GM12864 (cell line): ENCODE measurements at places on chromosomes 5 and 9.

- DNase-seq = no peak
These were observed 13.4 kb downstream of the WNT8A start for GRCh38 chr5:138096997-138097828.

DNA sequence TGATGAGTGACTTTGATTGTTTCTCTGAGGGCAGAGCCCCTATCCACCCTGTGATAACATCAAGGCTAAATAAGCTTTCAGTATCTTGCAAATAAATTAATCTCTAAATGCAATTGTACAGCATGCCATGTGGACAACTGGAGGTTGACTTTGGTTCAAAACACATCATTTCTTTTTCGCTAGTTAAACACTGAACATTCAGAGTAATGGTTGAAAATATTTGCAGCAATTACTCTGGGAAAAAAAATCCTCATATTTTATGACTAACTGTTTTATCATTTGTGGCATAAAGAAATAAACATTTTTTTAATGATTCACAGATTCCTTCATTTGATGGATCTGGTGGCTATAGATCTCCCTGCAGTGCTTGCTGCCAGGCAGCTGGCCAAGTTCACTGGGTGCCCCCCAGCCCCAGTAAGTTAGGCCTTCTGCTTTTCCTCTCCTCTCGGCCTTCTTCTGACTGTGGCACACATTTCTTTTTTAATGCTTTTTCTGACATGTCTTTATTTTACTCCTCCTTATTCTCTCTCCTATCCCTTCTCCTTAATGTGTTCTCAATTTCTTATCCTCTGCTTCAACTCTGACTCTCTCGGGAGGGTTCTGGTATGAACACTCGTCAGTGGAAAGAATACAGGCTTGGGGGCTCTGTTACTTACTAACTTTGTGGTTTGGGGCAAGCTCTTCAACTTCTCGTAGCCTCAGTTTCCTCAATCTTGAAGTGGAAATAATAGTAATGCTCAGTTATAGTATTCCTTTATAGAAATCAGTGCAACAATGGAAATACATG lies 69.6 kb downstream of the ADAMTSL1 start:
- no peak for DNase-seq

GRCh38 chr5:140338908-140339307 lies 7.5 kb downstream of the HBEGF start:
- DNase-seq = no peak

- DNase-seq = no peak
These were observed 925 bp downstream of the ABHD17B start for GRCh38 chr9:71909887-71910649.

DNA sequence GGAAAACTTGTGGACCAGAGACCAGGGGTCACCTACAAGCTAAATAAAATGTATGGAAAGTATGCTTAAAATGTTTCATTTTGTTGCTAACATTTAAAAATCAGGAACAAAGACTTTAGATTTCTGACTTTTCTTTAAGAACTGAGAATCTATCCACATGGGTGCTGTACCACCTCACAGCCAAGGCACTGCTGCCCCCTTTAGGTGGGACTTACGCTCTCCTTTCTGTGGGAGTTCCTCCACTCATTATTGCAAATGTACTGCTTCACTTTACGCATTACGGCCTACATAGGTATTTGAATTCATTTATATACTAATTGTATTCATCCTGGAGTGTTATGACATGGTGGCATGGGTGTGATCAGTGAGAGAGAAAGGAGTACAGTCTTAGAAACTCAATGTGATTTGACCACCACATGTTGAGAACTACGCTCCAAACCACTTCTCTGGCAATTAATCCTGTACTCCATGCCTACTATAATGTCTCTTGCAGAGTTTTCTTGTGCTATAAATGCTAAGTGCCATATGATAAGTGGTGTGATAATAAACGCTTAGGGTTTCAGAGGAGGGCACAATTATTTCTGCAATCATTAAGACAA lies 24.7 kb upstream of the CETN3 start:
- no peak for DNase-seq

DNA sequence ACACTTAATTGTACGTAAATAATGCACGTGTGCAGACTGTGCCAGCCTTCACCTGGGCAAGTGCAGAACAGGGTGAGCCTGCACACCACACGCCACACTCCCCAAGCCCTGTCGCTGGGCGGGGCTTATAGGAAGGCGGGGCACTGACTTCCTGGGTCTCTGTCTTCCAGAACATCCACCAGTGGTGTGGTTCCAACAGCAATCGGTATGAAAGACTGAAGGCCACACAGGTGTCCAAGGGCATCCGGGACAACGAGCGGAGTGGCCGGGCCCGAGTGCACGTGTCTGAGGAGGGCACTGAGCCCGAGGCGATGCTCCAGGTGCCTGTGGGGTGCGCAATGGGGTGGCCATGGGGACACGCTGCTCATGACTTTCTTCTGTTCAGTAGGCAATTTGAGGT lies 44.2 kb downstream of the GSN start:
- DNase-seq = no peak

GRCh38 chr5:149371296-149371962 lies 7.7 kb downstream of the IL17B start:
- DNase-seq = no peak

- DNase-seq = no peak
These were observed 13.0 kb upstream of the PLIN2 start for GRCh38 chr9:19140259-19140658.

DNA sequence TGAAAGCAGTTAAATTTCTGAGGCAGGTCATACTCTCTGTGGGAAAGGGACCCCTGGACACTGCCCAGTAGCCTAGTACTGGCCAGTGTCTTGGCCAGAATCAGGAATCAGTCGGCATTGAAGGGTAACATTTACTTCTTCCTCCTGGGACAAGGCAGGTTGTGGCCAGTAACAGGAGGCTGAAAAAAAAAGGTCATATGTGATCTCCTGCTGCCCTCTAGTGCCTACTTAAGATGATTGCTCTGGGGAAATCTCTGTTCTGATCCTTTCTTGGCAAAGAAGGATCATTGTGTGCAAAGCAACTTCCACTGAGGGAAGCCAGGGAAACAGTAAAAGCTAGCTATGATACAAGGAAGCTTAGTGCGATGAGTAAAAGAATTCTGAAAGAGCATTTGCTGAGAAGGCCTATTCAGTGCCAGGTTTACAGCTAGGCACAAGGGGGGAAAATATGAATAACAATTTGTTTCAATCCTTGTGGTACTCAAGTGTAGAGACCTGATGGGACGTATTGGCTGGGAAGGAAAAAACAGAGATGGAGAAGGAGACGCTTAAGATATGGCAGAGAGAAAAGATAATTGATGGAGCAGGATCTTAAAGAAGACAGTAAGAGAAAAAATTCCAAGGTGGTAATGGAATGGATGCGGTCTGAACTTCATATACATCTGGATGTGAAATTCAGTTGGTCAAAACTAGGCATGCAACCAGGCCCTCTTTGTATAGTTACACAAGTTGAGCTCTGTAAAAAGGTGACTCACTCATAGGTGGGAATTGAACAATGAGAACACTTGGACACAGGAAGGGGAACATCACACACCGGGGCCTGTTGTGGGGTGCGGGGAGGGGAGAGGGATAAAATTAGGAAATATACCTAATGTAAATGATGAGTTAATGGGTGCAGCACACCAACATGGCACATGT lies 25.8 kb upstream of the TRIM32 start:
- no peak for DNase-seq

GRCh38 chr9:130539420-130540223 lies 39.8 kb upstream of the FUBP3 start:
- no peak for DNase-seq

DNA sequence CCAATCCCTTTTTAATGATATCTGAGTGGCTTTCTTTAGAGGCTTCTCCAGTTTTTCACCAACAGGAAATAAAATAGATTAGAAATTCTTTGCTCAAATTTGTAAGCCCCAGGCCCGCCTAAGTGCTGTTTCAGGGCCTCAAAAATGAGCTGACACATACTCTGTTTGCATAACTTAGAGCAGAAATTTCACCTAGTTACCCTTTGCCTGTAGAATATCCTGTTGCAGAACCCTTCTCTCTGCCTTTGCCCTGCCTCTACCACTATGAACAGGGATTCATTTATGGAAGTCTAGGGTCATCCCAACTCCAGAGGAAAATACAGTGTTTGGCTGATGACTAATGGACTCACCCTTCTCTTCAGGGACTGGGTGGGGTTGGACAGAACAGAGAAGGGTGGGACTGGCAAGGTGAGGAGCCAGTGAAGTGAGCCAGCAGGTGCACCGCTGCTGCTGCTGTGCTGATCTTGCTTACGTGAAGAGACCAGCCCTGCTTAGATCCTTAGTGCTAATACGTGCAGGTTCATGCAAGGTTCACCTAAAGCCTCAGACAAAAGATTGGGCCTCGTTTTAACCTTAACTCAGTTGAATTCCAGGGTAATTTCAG lies 22.8 kb downstream of the OSTF1 start:
- DNase-seq = no peak

DNA sequence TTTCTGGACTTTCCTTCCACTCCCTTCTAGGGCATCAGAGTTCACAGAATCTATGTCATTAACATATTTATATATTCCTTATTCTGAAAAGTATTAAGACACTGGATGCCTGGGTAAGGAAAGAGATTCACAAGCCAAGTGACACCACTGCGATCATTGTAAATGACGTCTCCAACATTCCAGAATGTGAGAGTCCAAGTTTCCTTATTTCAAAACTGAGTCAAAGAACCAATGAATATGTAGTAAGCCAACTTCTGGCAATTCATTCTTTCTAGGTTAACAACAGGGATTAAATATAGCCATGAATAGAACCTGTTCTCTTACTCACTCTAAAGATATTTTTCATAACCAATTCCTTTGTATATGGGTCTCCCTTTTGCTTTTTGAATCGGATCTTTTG lies 18.1 kb downstream of the RAI14 start:
- DNase-seq = no peak

- no peak for DNase-seq
These were observed 153.6 kb downstream of the NR3C1 start for GRCh38 chr5:143249851-143250250.

GRCh38 chr5:107661038-107661649 lies 9.6 kb downstream of the EFNA5 start:
- DNase-seq = no peak

DNA sequence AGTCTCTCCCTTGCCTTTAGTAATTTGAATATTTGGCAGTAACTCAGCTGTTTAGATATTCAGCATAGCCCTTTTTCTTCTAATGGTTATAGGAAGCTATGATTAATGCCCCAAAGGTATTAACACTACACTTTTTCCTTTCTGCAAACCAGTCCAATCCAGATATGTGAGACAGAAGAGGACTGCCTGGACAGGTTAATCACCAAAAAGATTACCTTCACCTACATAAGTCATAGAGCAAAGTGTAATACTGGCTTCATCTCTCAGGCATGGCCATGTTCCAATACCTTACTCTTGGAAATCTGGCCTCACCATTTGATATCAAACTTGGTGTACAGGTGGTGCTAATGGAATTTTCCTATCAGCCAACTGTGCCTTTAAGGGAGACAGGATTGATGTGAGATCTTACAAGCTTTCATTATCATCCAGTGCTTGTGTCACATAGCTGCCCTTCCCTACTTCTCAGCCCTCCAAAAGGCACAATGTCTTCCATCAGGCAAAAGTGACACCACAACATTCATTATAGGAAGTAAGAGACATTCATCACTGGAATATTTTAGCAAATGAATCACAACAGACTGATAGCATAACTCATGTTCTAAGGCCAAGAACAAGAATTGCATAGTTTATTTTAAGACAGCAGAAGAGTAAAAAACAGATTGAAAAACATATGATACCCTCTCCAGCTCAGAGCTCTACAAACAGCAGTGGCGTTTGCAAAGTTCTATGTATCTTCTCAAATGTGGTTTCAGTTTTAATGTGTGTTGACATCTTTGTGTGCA lies 91.2 kb upstream of the PAM start:
- no peak for DNase-seq

DNA sequence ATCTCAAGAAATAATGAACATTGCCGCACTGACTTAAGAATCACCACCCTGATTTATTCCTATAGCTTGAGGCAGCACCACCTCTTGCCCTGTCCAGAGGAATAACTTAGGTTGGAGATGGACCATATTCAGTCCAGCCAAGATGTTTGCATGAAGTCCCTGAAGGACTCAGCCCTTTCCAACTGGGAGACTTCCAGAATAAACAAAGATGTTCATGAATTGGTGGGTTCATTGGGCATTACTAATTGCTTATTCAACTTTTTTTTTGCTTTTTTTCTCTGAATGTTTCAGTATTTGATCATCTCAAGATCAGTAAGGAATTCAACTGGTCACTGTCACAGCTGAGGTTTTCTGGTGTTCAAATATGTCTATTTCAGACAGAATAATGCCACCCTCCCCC lies 470.6 kb downstream of the CCDC171 start:
- DNase-seq = no peak

DNA sequence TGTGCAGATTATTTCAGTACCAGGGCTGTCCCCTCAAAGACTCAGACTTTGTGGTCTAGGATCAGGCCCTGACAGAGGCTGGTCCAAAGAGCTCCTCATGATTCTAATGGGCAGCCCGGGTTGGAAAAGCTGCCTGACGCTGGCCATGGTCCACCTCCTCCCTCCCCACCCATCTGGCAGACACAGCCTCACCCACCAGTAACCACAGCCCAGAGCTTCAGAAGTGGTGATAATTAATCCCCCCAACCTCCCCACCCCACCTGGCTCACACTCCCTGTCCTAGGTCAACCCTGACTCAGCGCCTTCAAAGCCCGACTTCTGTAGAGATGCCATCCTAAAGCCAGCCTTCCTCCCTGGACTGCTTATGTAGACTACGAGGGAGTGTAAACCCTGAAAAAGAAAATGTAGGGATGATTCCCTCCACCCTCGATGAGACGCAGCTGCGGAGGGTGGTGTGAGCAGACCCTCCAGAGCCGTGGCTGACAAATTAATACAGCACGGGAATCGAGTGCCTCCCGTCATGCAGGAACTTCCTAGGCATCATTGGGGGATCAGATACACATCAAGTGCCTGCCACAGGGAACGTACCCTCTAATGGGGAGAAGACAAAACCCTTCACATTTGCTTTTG lies 7.0 kb downstream of the UBE2QL1 start:
- no peak for DNase-seq

- no peak for DNase-seq
These were observed 104.4 kb upstream of the FCN2 start for GRCh38 chr9:134776080-134776796.

GRCh38 chr5:98777295-98777694 lies 3.8 kb downstream of the RGMB start:
- DNase-seq = no peak

GRCh38 chr5:146877783-146878475 lies 628 bp downstream of the PPP2R2B start:
- DNase-seq = no peak

DNA sequence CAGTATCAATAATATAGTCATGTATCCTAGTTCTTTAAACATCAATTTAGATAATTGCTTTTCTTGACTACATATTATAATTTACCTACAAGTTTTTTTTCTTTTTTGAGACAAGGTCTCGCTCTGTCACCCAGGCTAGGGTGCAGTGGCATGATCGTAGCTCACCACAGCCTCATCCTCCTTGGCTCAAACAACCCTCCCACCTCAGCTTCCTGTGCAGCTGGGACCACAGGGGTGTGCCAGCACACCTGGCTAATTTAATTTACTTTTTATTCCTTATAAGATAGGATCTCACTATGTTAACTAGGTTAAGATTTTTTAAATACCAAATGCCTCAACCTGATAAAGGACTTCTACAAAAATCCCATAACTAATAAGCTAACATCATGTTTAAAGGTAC lies 21.1 kb downstream of the UIMC1 start:
- no peak for DNase-seq

- DNase-seq = no peak
These were observed 43.2 kb upstream of the FOXE1 start for GRCh38 chr9:97809666-97810344.

- no peak for DNase-seq
These were observed 14.1 kb upstream of the TXN start for GRCh38 chr9:110270211-110270995.
